Chondrocyte (in vitro differentiated cells): ENCODE measurements at places on chromosomes 3 and 15. TPM values are rescaled to one million over a fixed set of nuclear protein-coding genes. Genes with fewer than 3 reads are reported as not detected.

GRCh38 chr3:159763011-159763601 lies 225.5 kb upstream of the IL12A start:
- DNase-seq: no peak

The RARRES1 gene
- total RNA-seq: 0.95 to 1.3 TPM (median 0.99 TPM) in 3 replicates

- peak; percentile 91 for DNase-seq
These were observed 18.8 kb upstream of the SATB1 start for GRCh38 chr3:18443665-18444594.

- DNase-seq: no peak
These were observed 69.2 kb upstream of the COL6A5 start for GRCh38 chr3:130276203-130276803.

DNA sequence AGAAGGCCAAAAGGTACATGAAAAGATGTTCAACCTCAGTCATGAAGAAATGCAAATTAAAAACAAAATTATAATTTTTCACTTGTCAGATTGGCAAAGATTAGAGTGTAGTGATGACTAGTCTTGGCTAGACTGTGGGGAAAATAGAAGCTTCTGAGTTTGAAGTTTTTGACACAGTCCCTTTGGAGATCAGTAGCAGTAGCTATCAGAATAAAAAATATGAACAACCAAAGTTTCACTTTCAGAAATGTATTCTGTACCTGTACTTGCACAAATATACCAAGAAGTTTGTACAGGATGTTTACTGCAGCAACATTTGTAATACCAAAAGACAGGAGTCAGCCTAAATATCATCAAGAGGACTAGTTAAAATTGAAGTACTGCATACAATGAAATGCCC lies 14.1 kb downstream of the ATP2C1 start:
- no peak for DNase-seq

The CCR9 gene
- not detected in 3 replicates for total RNA-seq

The SERPINI2 gene
- total RNA-seq: not detected in 3 replicates

The GP9 gene
- total RNA-seq: not detected in 3 replicates

GRCh38 chr3:28699283-28699682 lies 350.7 kb upstream of the AZI2 start:
- DNase-seq: no peak

DNA sequence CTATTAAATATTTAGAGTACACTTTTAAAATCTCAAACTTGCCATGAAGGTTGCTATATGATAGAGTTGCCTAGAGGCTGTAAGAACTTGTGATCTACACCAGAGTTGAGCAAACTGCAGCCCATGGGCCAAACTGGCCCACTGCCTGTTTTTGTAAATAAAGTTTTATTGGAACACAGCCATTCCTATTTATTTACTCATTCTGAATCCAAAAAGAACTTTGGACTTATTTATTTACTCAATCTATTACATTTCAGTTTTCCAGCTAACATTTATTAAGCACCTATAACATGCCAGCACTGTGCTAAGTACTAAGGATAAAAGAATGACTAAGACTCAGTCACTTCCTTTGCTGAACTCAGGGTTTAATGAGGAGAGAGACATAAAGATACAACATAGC lies 403.6 kb downstream of the ERC2 start:
- DNase-seq: no peak

DNA sequence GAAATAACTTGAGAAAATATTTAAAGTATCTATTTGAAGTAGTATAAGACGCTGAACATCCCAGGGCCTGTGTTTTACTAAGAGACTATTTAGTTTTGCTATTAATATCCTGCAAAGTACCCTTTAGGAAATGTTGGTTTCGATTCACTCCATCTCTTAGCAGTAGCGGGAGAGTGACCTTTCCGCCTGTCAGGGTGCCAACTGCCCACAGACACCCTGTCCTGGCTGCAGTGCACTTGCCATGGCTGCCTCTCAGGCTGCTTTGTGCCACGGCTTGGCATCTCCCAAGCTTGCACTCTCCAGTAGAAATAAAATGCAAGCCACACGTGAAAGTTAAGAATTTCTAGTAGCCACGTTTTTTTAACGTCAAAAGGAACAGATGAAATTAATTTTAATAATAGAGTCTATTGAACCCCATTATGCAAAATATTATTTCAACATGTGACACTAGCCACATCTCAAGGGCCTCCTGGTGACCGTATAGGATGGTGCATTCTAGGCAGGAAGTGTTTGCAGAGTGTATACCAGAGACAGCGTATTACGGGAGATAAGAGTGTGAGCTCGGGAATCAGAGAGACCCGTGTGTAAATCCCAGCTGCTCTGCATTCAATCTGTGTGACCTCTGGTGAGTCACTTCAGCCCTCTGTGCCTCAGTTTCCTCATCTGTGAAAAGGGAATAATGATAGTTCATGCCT lies 19.8 kb downstream of the ADAMTS9 start:
- no peak for DNase-seq

DNA sequence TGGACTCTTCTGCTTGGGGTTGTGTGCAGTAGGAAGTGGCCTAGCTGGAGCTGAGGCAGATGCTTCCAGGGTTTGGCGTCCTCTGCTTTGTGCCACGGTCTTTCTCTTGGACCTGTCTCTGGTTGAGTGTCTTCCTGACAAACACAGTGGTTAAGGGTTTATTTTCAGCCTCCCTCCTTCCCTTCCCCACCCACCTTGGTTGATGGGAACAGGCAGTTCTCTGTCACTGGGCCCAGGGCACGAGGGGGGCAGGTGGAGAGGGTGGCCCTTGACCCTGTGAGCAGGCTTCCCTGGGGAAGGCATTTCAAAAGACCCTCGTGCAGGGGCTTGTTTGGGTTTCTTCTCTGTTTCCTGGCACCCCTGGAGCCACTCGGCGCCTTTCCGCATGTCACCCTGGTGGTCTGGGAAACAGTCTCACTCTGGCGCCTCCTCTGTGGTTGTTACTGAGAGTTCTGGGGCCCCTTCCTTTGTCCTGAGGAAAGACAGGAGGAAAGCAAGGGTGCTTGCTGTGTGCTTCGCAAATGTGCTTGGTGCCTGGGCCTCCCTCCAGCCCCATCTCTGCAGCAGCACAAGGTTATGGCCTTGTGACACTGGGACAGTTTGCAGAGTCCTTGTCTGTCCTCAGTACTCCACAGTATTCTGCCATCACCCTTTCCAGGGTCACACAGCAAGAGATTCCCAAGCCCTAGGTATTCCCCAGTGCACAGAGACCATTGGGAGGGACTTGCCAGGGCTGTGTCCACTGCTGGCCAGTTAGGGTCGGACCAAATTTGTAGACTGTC lies 10.3 kb upstream of the STAB1 start:
- DNase-seq: no peak

DNA sequence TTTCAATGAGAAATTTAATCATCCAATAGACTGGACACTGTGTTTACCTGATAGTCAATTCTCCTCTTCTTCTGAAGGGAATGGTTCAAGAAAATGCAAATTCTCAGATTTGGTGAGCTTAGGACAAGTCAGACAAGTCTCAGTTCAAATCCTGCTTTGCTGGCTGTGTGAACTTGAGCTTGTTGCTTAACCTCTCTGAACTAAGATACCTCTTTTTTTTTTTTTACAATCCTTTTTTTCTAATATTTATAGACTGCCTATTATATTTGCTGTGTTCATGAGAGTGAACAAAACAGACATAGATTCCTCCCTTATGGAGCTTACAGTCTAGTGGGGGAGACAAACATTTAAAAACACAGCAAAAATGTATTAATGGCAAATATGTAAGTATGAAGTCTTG lies 8.2 kb upstream of the SLC28A1 start:
- no peak for DNase-seq

- DNase-seq: no peak
These were observed 50.1 kb downstream of the LRTM1 start for GRCh38 chr3:54877730-54878129.

DNA sequence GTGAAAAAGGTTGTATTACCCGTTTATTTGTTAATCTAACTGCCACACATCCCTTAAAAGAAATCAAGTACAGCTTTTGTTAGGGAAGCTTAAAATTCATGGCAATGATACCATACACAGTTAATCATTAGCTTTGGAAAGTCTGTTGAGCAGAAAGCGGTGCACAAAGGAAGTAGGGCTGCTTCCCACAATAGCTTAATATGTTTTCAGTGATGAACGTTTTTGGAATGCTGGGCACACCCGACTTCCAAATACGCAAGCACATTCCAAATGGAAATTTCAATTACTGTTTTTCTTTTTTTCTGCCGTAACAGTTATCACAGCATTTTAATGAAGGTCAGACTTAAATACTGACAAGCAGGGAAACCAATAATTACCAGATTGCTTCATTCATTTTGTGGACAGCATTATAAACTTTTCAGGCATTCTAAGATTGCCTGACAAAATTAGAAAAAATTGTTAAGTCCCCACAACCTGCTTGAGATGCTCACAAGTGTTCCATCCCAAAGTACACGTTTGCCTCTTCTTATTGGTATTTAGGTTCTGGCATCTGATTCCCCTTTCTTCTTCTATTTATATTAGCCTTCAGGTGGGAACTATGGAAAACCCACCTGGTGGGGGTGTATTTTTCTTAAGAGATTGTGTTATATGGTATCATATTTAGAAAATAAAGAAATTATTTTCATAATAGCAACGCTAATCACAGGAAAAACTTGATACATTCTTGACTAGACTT lies 1.1 kb upstream of the ECT2 start:
- DNase-seq: no peak

DNA sequence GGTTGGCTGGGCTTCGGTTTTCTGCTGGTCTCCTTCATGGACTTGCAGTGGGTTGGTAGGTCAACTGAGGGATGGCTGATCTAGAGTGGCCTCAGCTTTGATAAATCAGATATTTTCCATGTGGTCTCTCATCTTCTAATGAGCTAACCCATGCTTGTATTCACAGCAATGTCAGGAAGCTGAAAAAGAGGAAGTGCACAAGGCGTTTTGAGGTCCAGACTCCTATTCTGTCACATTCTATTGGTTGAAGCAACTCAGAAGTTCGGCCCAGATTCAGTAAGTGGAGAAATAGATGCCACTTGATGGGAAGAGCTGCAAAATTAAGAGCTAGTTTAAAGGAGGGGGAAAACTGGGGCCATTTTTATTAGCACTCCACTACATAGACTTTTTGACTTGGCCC lies 361.2 kb downstream of the DIPK2A start:
- no peak for DNase-seq

DNA sequence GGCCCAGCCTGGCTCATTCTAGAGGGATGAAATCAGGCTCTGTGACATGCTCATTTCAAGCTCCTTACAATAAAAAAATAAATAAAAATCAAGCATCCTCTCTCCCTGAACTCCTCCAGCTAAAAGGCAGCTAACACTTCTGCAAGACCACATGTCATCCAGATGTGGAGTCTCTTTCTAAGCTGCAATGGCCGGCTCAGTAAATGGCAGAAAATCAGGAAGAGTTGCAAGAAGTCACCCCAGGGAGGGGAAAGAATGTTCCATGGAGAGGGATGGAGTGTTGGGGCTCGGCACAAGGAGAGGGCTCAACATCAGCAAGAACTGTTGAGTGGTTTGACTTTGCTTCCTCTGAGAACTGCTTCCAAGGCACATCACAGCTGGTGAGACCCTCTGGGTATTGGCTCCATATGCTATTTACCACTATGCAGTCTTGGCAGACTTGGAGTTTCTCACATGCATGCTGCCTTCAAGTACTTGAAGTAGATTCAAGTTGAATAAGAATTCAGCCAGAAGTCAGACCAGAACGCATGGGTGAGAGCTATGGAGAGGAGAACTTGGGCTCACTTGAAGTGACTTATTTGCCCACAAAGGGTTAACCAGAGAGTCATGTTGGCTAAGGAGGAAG lies 689.0 kb downstream of the NTRK3 start:
- DNase-seq: no peak

The ALDH1A2 gene
- 0.54 to 0.63 TPM in 2 of 3 replicates, not detected in the other for total RNA-seq

GRCh38 chr3:2863127-2863526 lies 247.0 kb downstream of the IL5RA start:
- DNase-seq: no peak

The FRMD5 gene
- 0.31 to 1.6 TPM (median 1.5 TPM) in 3 replicates for total RNA-seq

- DNase-seq: no peak
These were observed 206.2 kb downstream of the CTNNB1 start for GRCh38 chr3:41405466-41405865.

DNA sequence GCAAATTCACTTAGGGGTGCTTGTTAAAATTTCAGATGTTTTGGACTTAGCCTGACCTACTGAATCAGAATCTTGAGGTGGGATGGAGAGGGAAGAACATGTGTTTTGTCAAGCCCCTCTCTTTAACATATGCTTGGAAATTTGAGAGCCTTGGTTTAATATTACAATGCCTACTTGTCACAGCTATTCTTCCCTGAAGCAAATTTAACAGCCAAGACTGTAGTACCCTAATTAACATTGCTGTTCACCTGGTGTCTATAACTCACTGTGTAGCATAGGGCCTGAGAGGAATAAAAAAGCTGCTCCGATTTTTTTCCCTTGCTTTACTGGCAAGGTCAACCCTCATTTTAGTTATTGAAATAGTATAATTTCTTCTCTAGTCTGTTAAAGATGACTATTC lies 880.1 kb downstream of the CADM2 start:
- no peak for DNase-seq

DNA sequence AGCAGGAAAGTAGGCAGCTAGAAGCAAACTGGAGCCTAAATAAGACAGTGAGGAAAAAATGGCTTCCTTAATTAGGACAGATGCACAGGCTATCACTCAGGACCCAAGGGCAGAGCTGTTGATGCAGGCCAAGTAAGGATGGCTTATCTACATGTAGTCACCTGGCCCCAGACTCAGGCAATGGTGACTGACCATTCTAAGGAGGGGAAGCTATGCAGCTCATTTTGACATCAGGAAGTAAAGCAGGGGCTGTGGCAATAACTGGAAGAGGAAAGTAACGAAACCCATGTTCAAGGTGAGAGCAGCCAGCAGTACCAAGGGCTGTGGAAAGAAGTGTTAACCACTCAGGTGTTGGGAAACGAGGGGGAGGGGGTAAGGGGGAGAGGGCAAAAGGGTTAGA lies 16.2 kb downstream of the ACAD11 start:
- DNase-seq: no peak

GRCh38 chr15:89665449-89666181 lies 10.3 kb upstream of the KIF7 start:
- DNase-seq: no peak

- no peak for DNase-seq
These were observed 24.7 kb downstream of the CHST14 start for GRCh38 chr15:40495516-40495915.

- DNase-seq: no peak
These were observed 30.8 kb downstream of the SRP14 start for GRCh38 chr15:40008061-40008765.

GRCh38 chr15:75407083-75407482 lies 38.7 kb upstream of the MAN2C1 start:
- DNase-seq: no peak

- DNase-seq: no peak
These were observed 2.7 kb downstream of the FBN1 start for GRCh38 chr15:48642795-48643194.
